ENCODE measurements at places on chromosomes 5 and 9.

- no peak overlapping the region for H3K4me3 ChIP-seq
- no peaks in the 10 kb centered on the region for H3K4me1 ChIP-seq
- no peak for DNase-seq
- no peak overlapping the region for H3K27ac ChIP-seq
- H3K27me3 ChIP-seq, result no peaks in the 10 kb centered on the region
These were observed 146.5 kb downstream of the NXNL2 start for GRCh38 chr9:88681434-88681833.

GRCh38 chr5:5078009-5078897 lies 61.9 kb upstream of the ADAMTS16 start:
- H3K4me1 ChIP-seq, result no peaks in the 10 kb centered on the region
- H3K4me3 ChIP-seq, result no peak overlapping the region
- H3K27me3 ChIP-seq, result no peaks in the 10 kb centered on the region
- no peaks in the 10 kb centered on the region for H3K36me3 ChIP-seq

DNA sequence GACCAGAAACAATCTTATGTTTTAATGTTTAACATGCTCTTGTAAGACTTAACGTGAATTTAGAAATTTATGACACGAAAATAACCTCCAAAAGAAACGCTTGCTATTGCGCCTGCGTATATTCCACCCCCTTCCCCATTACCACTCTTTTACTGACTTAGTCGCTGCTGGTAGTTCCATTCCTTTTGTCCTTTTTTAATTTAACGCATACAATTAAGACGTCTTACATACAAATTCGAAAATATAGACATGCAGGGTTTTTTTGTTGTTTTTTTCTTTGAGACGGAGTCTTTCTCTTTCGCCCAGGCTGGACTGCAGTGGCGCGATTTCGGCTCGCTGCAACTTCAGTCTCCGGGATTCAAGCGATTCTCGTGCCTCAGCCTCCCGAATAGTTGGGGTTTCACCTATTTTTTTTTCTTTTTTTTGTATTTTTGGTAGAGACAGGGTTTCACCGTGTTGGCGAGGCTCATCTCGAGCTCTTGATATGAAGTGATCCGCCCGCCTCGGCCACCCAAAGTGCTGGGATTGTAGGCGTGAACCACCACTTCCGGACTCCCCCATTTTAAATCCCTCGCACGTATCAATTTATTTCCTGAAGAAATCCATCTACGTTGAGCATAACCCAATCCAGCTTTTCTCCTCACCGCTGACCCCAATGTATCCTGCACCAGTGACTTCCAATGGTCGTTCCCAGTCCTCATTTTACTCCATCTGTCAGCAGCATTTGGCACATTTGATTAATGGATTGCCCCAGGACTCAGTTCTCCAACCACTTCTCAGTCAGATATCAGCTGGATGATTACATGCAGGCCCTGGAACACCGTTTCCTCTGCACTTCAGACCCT lies 684 bp upstream of the MED7 start:
- no peaks in the 10 kb centered on the region for H3K36me3 ChIP-seq
- no peaks in the 10 kb centered on the region for H3K27me3 ChIP-seq
- H3K4me1 ChIP-seq, result peaks cover 10% of the 10 kb centered on the region
- H3K27ac ChIP-seq, result peak overlapping the region; percentile 86

- no peaks in the 10 kb centered on the region for H3K4me1 ChIP-seq
- no peak for DNase-seq
- no peaks in the 10 kb centered on the region for H3K27me3 ChIP-seq
- H3K27ac ChIP-seq, result no peak overlapping the region
These were observed 2.3 kb downstream of the FANCC start for GRCh38 chr9:95315108-95315746.

- H3K36me3 ChIP-seq, result no peaks in the 10 kb centered on the region
- no peak overlapping the region for H3K4me3 ChIP-seq
- H3K4me1 ChIP-seq, result no peaks in the 10 kb centered on the region
- H3K27ac ChIP-seq, result no peak overlapping the region
- H3K27me3 ChIP-seq, result peaks cover 4% of the 10 kb centered on the region
These were observed 370.6 kb downstream of the NTRK2 start for GRCh38 chr9:85040146-85040545.

- H3K27ac ChIP-seq, result no peak overlapping the region
- no peaks in the 10 kb centered on the region for H3K4me1 ChIP-seq
- H3K27me3 ChIP-seq, result no peaks in the 10 kb centered on the region
- H3K36me3 ChIP-seq, result no peaks in the 10 kb centered on the region
- DNase-seq, result no peak
These were observed 197.9 kb upstream of the ANKH start for GRCh38 chr5:15069407-15069905.

DNA sequence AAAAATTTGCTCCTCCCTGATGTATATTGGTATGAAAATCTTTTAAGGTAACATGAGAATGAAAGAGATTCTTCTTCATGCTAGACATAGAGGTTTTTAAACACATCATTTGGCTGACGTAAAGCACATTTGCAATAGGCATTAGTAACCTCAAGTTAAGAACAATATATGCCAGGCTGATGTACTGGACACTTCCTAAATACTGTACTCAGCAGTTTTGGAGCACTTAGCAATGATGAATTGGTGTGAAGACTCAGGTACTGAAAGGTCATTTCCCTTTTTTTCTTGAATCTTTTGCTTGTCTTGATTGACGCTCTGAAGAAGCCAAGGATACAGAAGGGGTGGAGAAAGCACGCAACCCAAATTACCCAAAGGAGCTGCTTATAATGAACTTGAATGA lies 322.5 kb downstream of the PDE4D start:
- no peaks in the 10 kb centered on the region for H3K4me1 ChIP-seq
- no peaks in the 10 kb centered on the region for H3K27me3 ChIP-seq
- no peaks in the 10 kb centered on the region for H3K36me3 ChIP-seq
- DNase-seq, result no peak
- H3K4me3 ChIP-seq, result no peak overlapping the region
- H3K27ac ChIP-seq, result no peak overlapping the region

- H3K4me1 ChIP-seq, result no peaks in the 10 kb centered on the region
- H3K27me3 ChIP-seq, result no peaks in the 10 kb centered on the region
- no peaks in the 10 kb centered on the region for H3K36me3 ChIP-seq
These were observed 114.4 kb downstream of the SEC61B start for GRCh38 chr9:99336531-99336930.

DNA sequence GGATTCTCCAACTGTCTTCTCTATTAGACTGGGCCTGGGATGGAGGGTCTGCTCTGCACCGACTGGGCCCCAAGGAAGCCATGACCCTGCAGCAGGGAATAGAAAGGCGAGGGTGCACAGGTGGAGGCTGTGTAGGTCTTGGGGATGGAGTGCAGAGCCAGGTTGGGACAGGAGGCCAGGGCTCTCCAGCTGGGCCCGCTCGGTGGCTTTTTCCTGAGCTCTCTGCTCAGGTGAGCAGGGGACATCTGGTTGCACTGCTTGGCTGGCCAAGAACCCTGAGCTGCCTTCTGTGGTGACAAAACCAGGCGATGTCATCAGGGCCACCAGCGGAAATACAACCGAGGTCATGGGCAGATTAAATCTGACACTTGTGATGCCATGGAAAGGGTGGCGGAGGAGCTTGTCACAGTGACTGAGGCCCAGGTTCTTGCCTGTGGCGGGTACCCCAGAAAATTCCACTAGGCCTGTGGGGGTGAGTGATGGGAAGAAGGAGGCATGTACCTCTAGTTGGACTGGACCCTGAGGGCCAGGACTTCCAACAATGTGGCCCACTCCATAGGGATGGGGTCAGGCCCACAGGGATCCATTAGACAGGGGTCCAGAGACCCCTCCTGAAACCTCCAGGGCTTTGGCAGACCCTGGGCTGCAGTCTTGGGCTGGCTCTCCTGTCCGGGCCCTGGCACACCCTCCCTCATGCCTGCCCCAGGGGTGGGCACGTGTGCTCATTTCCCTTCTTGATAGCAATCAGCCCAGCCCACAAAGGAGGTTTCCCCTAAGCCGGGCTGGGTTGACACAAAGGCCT lies 4.4 kb upstream of the IL3 start:
- no peak overlapping the region for H3K27ac ChIP-seq
- no peaks in the 10 kb centered on the region for H3K36me3 ChIP-seq
- no peaks in the 10 kb centered on the region for H3K27me3 ChIP-seq
- H3K4me1 ChIP-seq, result no peaks in the 10 kb centered on the region
- DNase-seq, result no peak
- no peak overlapping the region for H3K4me3 ChIP-seq

DNA sequence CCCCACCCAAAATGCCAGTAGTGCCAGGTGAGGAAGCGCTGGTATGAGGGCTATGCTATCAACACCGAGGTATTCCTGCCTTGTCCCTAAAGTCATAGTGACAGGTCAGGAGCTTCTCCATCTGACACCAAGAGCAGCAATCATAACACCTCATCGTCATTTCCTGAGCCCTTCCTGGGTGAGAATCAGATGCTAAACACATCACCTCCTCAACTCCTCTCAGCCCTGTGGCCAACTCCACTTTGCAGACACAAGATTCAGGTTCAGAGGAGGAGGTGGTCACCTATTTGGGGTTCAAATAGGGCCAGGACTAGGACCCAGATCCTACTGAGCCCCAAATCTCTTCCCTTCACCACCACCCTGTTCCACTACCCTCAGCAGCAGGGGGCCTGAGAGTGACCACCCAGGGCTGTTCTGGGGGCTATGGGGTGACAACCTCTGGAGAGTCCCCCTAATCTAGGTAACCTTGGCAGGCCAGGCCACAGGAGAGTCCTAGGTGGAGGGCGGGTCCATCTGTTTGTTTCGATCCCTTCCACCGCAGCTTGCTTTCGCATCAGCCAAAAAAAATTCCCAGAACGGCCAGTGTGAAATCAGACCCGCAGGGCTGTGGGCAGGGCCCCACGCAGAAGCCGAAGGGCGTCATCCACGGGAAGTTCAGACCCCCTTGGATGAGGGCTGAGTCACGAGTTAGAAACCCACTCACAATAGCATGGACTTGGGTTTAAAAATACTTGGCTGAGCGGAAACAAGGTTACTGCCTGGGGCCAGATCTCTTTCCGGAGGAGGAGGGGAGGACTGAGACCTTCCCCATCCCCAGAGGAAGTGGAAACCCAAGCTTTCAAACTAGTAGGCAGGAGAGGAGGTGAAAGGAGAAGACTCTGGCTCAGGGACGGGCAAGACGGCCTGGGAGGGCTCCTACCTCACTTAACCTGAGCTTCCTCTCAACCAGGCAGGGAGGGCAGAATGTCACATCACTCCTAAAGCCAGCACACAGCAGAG lies 8.7 kb downstream of the STK10 start:
- no peaks in the 10 kb centered on the region for H3K4me1 ChIP-seq
- no peaks in the 10 kb centered on the region for H3K27me3 ChIP-seq
- no peaks in the 10 kb centered on the region for H3K36me3 ChIP-seq
- no peak overlapping the region for H3K4me3 ChIP-seq
- no peak for DNase-seq
- peak overlapping the region; percentile 50 for H3K27ac ChIP-seq

GRCh38 chr5:176918613-176919012 lies 19.5 kb upstream of the HK3 start:
- no peaks in the 10 kb centered on the region for H3K36me3 ChIP-seq
- no peaks in the 10 kb centered on the region for H3K27me3 ChIP-seq
- no peak overlapping the region for H3K4me3 ChIP-seq

GRCh38 chr9:105127863-105128220 lies 116.6 kb upstream of the SLC44A1 start:
- H3K27me3 ChIP-seq, result no peaks in the 10 kb centered on the region
- H3K36me3 ChIP-seq, result no peaks in the 10 kb centered on the region
- no peaks in the 10 kb centered on the region for H3K4me1 ChIP-seq
- H3K27ac ChIP-seq, result no peak overlapping the region

DNA sequence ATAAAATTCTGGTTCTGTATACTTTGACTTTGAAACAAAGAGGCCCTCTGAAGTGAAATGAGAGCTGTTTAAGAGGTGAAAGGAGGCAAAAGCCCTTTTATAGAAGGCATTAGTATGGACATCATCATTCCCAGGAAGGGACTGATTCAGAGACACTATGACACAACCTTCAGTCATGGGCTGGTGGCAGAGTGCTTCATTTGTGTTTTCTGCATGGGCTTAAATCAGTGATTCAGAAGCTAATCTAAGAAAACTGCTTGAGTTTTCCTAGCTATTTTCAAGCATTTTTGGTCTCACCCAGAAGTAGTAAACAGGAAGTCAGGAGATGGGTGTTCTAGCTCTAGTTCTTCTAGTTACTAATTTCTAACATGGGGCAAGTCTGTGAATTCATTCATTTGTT lies 288.9 kb downstream of the TRPM3 start:
- no peaks in the 10 kb centered on the region for H3K27me3 ChIP-seq
- H3K27ac ChIP-seq, result no peak overlapping the region
- no peak overlapping the region for H3K4me3 ChIP-seq
- no peak for DNase-seq
- H3K4me1 ChIP-seq, result no peaks in the 10 kb centered on the region
- H3K36me3 ChIP-seq, result no peaks in the 10 kb centered on the region

DNA sequence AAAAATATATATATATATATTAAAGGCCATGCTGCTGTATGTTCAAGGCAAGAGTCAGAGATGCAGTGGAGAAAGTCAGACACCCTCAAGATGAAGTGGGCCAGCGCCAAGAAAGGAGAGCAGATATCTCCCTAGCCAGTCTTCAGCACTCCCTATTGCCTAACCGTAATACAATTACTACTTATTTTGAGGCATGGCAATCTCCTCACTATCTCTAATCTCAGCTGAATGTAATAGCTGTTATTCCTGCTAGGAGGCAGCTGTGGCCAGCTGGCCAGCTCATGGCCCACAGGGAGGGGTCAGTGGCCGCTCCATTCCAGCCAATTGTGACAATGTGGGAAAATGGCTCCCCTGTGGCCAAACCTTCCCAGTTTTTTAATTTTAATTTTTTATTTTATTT lies 87.5 kb upstream of the FBXW11 start:
- no peak overlapping the region for H3K4me3 ChIP-seq
- H3K4me1 ChIP-seq, result no peaks in the 10 kb centered on the region
- H3K27me3 ChIP-seq, result no peaks in the 10 kb centered on the region
- no peaks in the 10 kb centered on the region for H3K36me3 ChIP-seq

DNA sequence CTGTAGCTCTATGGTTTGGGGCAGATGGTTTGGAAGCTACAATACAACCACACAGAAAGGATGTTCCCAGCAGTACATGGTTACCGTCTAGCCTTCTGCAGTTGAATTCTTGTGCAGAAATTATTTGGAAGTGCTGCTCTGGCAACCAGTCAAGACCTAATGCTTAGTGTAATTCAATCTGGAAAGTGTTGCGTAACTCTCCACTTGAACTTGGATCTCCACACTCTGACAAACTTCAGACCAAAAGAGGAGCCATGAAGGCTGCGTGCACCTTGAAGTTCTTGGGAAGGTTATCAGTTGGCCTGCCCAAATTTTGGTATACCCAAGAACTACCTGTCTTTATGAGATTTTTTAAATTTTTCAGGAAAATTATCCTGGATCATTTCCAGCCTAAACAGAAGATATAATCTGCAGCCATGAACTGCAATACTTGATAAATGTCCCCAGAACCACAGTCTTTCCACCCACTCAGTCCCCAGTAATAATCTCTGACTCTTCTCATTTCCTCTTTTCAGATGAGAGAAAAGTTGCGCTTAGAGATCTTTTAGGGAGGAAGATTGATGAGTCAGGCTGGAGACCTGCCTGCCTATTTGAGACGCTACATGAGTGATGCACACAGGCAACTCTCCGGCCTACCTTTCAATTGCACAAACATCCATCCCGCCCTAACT lies 159.9 kb downstream of the FANCC start:
- H3K4me3 ChIP-seq, result no peak overlapping the region
- no peak overlapping the region for H3K27ac ChIP-seq
- no peaks in the 10 kb centered on the region for H3K36me3 ChIP-seq

All from thyroid gland (tissue), 4 donors.